ENCODE measurements at places on chromosomes 6 and 20.
A peak's percentile ranks its signal among the peaks of the same experiment; 100 is the strongest.

- DNase-seq: peak; percentile 97
Measured at GRCh38 chr6:157169656-157170055, 153.7 kb downstream of the TMEM242 start.

DNA sequence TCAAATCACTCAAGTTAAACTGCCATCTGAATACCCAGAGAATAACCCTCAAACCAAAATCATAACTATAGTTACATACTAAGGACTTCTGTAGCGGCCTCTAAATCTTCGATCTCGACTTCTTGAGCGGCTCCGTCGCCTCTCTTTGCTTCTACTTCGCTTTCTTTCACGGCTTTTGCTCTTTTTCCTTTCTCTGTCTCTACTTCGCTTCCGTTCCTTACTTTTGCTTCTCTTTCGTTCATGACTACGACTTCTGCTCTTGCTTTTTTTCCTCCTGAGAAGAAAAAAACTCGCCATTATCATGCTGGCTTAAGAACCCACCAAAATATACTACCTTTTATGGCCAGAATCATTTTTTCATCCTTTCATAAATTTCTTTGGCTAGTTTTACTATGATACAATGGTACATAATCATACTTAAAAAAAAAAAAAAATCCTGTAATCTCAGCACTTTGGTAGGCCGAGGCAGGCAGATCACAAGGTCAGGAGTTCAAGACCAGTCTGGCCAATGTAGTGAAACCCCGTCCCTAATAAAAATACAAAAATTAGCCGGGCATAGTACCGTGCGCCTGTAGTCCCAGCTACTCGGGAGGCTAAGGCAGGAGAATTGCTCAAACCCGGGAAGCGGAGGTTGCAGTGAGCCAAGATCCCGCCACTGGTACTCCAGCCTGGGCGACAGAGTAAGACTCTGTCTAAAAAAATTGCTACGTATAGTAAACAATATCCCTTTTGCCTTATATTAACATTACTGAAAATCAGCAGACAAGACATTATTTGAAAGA is 10.0 kb downstream of the RBM39 start:
- DNase-seq: no peak

DNA sequence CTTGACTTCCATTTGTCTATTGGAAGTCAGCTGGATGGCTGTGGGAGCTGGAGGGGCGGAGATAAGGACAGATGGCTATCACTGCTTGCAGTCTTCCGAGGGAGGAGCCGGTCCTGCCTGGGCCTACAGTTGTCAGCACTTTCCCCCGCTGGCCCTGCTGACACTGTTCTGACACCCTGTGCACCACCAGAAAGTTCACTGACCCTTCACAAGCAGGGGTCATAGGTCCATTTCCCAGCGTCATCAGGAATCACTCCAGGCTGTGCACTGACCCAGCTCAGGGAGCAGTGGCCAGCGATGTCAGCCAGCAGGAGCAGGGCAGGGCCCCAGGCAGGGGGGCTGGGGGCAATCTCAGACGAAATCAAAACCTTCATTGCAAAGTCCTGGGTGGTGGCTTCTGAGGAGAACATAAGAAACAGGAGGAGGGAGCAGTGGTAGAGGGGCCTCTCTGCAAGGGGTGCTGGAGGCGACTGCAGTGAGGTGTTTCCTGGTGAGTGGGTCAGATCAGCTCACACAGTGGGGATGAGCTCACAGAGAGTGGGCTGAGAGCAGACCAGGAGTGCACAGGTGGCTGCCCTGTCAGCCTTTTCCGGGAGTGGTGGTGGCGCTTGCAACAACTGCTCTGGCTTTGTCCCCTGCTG is 26.5 kb upstream of the PLEKHG1 start:
- DNase-seq: no peak

DNA sequence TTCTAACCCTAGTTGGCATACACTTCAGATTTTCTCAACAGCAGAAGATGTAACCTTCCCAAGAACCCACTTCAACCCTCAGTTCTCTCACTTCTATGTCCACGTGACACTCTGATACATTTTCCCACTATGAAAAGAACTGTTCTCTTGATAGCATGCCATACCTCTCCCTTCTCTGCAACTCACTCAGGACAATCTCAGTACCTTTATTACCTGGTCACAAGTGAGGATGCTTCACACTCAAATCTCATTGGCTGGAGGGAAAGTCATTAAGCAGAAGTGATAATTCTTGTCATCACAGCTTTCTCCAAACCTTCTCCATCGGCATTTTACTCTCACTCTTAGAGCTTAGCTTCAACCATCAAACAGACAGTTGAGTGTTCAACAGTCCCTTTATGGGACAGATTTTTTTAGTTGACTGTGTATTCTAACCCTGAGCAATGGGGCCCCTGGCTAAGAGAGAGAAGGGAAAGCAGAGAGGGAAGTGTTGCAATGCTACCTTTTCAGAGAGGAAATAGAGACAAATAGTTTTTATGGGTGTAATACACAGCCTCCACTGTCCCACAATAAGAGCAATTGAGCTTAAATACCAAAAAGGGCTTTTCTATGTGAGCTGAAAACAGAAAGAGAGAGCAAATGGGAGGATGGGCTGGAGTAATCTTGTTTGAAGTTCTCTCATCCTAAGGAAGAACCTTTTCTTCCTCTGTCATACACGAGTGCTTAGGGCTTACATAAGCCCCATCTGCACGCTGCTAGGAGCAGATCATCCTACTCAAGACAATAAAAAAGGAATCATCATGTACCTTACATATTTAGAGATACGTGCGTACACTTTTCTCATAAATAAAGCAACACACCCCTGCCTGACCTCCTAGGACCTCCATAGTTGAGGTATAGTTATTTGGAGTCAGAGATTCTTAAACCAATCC is 16.0 kb downstream of the HLA-DPA1 start:
- no peak for DNase-seq

DNA sequence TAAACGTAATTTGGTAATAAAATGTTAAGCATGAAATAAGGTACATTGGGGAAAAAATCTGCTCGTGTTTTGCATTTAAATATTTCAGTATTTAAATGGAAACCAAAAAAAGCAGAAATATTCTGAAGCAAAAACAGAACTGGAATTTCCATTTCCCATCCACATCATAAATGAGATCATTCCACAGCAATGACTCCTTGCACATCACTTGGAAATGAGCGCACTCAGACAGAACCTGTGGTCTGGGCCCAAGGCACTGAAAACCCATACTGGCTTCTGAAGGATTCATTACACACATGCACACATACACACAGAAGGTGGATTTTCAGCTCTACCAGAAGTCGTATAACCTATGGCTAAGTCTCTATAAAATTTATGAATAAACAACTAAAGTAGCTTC is 174.8 kb downstream of the IBTK start:
- no peak for DNase-seq
